Body of pancreas (tissue), 4 donors: ENCODE measurements at places on chromosomes 1 and 21.

GRCh38 chr1:48955774-48956173 lies 179.1 kb upstream of the BEND5 start:
- no peak for DNase-seq

DNA sequence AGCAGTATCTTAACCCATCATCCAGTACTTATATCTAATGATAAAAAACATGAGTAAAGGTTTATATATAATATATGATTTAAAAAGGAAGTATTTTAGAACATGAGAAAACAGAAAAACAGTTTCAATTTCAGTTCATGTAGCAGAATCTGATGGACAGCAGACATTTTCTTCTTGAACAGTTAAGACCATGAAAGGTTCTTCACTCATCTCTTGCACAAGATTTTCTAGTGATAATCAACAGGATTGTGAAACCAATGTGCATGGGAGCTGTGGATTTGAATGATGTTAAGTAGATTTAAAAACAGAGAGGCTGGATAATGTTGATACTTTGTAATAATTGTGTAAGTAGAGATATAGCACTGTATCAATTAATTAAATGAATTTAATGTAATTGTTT lies 1297.6 kb downstream of the BRINP3 start:
- DNase-seq: no peak

- DNase-seq: no peak
These were observed 432.3 kb downstream of the PTPRU start for GRCh38 chr1:29668551-29669157.

- DNase-seq: no peak
These were observed 42.5 kb downstream of the PLPPR5 start for GRCh38 chr1:98962156-98962555.

DNA sequence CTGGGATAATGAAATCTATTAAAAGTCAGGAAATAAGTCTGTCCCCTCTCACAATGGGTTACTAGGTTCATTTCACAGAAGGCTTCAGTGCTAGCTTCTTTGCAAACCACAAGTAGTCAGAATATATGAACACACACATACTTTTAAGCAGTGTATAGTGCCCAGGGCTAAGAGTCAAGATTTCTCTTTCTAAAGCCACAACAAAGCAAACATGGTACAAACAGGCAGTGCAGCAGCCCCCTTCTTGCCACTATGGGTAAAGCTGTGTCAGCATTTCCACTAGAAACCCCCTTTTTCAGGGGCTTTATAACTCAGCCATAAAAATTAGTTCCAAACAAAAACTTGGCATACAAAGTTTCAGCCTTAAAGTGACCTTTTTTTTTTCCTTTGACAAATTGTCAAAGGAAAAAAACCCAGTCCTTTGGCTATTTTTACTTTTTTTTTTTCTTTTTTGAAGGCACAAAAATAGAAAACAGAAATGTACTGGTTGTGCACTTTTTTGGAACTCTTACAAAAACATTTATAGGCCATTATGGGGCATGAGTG lies 315.4 kb downstream of the LMO4 start:
- no peak for DNase-seq

DNA sequence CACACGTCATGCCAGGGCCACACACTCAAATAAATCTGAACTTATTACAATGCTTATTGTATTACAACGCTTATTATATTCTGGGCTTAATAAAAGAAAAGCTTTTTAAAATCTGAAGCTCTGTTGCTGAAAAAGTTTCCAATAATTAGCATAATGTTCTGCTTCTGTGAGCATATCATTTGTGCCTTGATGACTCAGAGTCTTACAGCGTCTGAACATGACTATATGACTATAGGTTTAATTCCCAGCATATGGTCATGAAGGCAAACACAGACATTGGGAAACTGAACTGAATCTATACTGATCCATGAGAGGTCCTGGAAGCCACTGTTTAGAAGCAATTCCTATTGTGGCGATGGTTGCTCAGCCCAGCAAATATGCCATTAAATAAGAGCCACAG lies 66.3 kb downstream of the SIM2 start:
- DNase-seq: no peak

GRCh38 chr1:205286335-205286950 lies 35.1 kb downstream of the NUAK2 start:
- DNase-seq: no peak

DNA sequence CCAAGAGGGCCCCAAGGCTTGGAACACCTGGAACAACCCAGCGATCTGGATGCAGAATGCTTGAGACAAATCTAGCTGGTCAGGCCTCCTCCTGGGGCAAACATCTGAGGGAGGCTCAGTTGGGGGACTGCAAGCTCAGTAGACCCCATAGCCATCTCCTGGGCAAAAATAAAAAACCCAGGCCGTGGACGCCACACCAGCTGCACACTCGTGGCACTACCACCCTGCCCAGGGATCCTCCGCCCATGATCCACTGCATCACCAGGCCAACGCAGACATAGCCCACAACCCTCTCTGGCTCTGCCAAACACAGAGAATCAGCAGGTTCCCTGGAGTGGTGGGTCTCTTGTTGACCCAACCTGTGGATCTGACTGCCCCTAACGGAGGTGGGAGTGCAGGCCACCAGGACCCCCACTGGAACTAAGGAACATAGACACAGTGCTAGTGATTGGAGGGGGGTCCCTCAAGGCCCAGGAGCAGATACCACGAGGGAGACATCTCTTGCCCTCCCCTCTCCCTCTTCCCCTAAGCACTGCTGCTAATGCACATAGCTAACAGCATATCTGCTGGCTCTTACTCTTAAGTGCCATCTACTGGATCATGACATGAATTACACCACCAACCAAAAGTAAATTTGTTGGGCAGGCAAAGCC lies 147.2 kb downstream of the CHD1L start:
- DNase-seq: no peak

- no peak for DNase-seq
These were observed 5.2 kb downstream of the GPR25 start for GRCh38 chr1:200877839-200878551.

- no peak for DNase-seq
These were observed 11.6 kb upstream of the DDI2 start for GRCh38 chr1:15605398-15606383.

- no peak for DNase-seq
These were observed 80.7 kb downstream of the DMRTA2 start for GRCh38 chr1:50342525-50342924.

- DNase-seq: no peak
These were observed 59.6 kb downstream of the XPR1 start for GRCh38 chr1:180691322-180691913.

DNA sequence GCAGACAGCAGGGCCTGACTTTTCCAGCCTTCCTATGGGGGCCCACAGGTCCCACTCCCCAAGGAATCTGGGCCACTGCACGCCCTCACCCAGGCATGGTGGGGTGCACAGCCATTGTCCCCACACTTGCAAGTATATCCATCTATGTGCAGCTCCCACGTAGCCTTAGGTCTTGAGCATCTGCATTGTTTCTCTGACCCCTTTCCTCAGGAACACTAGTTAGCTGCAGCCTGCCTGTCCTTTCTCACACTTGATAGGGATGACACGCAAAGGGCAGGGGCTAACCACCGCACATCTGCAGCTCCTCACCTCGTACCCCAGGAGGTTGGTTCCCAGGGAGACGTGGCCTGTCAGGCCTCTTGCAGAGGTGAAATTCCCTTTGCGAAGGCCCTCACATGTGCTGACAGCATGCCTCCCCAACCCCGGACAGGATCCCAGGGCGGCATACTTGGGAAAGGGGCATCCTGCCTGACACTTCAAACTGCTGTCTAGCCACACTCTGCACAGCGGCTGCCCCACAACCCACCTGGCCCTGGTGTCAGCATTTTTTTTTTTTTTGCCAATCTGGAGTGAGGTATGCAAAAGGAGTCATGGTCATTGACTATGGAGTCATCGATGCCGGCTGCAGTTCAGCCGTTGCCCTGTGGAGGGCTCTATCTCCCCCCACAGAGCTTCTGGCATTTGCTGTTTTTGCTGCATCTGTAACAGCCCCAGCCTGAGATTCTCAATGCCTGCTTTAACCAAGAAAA lies 5.0 kb downstream of the JMJD4 start:
- DNase-seq: no peak

- DNase-seq: no peak
These were observed 41.6 kb downstream of the ABL2 start for GRCh38 chr1:179187735-179188471.

DNA sequence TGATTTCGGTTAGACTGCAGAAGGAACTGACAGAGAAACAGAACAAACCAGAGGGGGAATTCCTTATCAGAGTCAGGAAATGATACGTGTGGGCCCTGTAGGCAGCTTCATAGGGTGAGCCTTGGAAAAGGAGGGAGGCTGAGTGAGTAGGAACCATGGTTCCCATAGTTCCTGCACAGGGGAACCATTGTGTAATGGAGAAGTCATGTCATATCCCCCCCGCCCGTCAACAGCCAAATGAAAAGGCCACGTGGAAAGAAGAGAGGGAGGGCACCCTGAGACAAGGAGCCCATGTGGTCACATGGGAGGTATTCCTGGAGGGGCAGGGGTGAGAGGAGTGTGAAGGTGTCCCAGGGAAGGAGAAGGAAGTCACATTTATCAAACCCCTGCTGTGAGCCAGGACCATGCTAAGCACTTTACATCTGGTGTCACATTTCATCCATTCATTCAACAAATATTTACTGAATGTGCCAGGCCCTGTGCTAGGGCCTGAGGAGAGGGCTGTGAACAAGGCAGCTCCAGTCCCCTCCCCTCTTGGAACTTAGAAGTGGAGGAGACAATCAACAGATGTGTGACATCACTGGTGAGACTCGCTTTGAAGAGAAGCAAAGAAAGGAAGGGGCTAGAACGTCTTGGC lies 15.7 kb upstream of the FGR start:
- DNase-seq: no peak

DNA sequence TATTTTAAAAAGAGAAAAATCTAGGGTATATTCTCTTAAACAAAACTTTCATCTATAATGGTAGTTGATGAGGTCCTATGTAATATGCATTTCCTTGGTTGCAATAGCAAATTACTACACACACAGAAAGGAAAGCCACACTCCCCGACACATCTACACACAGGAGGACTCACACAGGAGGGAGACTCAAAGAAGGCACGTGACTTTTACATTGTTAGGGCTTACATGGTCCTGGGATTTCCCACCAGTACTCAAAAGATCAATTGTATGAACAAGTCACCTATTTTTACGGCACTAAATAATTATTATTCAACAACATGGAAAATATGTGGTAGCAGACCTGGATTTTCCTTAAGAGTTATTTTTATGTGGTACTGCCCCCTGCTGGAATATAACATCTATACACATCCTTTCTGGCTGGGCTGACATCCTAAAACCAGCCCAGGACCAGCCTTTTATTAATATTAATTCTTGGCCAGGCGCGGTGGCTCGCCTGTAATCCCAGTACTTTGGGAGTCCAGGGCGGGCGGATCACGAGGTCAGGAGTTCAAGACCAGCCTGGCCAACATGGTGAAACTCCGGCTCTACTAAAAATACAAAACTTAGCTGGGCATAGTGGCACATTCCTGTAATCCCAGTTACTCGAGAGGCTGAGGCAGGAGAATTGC lies 33.9 kb upstream of the LGALS8 start:
- peak; percentile 62 for DNase-seq

GRCh38 chr1:196366817-196367495 lies 241.3 kb downstream of the KCNT2 start:
- no peak for DNase-seq

GRCh38 chr1:205666372-205667166 lies 13.7 kb downstream of the SLC45A3 start:
- DNase-seq: no peak

DNA sequence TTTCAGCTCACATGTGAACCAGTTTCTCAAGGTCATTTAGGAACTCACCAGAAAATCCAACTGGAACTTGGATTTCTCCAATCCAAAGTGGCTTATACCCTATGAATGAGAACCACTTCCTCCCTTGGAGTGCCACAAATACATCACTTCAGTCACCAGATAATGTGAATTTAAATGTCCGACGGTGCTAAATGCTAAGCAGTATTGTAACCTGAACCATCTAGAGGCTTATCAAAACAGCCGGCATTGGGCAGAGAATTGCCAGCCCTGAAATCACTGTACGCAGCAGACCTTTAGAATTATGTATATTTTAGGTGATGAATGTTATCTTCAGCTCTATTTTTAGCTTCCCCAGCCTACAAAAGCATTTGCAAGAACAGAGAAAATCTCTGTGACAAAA lies 76.8 kb upstream of the COX20 start:
- no peak for DNase-seq

DNA sequence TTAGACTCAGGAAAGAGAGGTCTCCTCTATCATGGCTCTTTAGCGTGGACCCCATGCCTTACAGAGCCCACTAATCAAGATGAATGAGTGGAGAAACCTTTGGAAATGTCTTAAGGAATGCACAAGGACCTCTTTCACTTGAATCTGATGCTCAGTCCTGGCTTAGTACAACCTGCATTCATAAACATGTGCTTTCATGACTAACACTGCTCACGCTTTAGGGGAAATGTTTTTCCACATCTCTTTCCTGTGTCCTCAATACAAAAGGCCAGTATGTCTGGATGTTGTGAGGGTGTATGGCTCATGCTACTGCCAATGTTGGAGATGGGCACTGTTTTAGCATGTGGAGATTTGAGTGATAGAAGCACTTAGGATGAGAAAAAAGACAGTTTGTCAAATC lies 14.2 kb upstream of the GNG12 start:
- DNase-seq: no peak

GRCh38 chr1:245058436-245058835 lies 96.3 kb upstream of the KIF26B start:
- DNase-seq: no peak

- no peak for DNase-seq
These were observed 5.8 kb upstream of the TGFB2 start for GRCh38 chr1:218339267-218339831.

DNA sequence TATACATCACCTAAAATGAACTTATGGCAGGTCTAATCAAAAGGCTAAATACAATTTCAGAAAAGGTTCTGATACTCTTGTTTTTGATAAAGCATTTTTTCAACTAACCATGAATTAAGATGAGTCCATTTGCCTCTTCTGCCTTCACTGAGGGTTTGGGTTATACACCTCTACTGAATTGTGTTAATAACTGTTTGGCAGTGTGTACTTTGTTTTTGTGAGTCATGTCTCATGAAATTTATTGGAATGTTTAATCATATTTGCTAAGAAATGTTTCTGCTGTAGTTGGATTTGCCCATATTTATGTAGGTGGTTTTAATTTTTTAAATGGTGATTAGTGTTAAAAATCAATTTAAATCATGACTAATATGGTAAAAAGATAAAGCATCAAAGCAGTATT lies 190.5 kb downstream of the HS2ST1 start:
- DNase-seq: no peak

GRCh38 chr1:85502625-85503083 lies 37.7 kb upstream of the DDAH1 start:
- DNase-seq: peak; percentile 81

DNA sequence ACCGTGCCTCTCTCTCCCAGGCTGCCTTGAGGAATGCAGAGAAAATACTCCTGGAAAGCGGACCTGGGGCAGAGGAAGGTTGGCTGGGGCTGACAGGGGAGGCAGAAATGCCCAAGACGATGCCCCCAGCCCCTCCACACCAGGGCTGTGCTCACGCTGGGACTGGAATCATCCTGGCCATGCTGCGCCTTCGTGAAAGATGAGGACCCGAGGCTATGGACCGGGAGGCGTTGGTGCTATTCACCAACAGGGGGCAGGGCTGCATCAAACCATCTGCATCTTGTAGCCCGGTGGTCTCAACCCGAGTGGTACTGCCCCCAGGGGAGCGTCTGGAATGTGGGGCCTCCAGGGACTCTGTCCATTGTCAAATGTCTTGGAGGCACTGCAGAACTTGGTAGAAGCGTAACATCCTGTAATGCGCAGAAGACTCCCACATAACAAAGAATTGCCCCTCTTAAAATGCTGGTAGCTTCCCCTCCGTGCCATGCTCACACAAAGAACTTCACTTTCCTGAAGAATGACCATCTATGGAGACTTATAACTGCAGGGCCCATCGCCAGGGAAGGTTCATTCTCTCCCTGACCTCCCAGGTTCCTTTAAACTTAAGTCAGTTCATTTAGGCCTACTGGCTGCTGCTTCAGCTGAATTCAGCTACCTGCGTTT lies 251.2 kb downstream of the RRAGC start:
- DNase-seq: no peak
